AG04450 (cell line): ENCODE measurements at places on chromosomes 5 and 9. TPM values are rescaled to one million over a fixed set of nuclear protein-coding genes. Genes with fewer than 3 reads are reported as not detected.

Gene RNF208
- polyA plus RNA-seq, result 0.17 and 0.45 TPM in 2 replicates

Gene PCDHGA7
- 2.7 TPM in 2 replicates for polyA plus RNA-seq

Gene LVRN
- polyA plus RNA-seq, result 0.22 and 0.53 TPM in 2 replicates

Gene C5orf63
- 2.9 and 3.2 TPM in 2 replicates for polyA plus RNA-seq

Gene NCS1
- polyA plus RNA-seq, result 68.3 and 69.9 TPM in 2 replicates

Gene EPB41L4B
- polyA plus RNA-seq, result 1.0 and 1.5 TPM in 2 replicates

Gene LCN9
- not detected in 2 replicates for polyA plus RNA-seq

Gene IQGAP2
- 0.63 and 0.84 TPM in 2 replicates for polyA plus RNA-seq

DNA sequence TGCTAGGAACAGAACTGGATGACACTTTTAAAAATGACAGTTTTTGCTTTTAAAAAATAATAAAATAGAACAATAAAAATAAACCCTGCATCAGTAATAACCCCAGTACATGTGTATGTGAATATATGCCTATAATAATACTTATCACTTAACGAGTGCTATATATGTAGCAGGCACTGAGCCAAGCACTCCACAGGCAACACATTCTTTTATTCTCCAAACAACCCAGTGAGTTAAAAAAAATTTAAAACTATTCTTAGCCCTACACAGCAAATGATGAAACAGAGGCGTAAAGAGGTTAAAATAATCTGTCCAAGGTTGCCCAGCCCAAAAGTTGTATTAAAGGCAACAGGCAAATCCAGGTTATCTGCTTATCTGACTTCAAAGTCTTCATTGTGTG is 124.5 kb upstream of the SMIM23 start:
- DNase-seq, result no peak

DNA sequence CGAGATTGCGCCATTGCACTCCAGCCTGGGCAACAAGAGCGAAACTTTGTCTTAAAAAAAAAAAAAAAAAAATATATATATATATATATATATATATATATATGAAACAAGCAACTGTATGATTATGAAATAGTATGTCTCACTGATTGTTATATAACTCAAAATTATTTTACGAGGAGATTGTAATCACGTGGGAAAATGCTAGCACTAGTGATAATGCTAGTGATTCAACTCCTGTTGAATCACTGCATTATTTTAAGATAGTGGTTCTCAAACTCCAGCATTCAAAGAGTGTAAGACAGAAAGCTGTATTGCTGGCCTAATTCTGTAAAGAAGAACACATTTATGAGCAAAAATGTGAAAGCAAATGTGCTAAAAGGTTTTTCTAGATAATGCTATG is 12.4 kb upstream of the PTPN3 start:
- DNase-seq, result no peak

DNA sequence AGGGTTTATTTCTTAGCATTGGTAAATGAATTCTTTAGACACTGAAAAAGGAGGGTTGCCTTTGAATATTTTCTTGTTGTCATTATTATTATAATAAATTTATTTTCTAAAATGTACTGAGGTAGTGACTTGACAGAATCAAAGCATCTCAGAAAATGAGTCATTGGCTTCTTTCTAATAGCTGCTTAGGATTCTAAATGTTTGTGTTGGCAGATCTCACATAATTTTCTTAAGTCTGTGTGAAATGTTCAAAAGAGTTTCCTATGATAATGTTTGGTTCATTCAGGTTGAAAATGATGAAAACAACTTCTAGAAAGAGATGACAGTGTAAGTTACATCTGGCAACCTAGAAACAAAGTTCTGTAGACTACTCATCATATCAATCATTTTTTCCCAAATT is 69.7 kb downstream of the SH3GL2 start:
- no peak for DNase-seq

- no peak for DNase-seq
Observed at GRCh38 chr9:127875306-127875966, 2.0 kb downstream of the AK1 start.

DNA sequence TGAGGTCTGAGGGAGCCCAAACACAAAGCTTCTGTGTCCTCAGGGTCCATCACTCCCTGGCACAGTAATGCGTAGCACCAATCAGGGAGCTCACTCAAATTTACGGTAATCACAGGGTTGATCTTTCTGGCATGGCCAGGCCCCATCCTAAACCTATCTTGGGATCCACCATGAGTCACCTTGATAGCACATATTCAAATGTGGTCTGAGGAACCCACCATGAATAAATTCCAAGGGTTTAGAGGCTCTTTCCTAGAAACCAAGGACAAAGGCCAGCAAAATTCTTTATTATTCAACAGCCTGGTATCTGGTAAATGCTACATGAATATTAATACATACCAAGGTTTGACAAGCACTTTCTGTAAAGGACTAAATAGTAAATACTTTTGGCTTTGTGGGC is 254.5 kb downstream of the TLR4 start:
- DNase-seq, result no peak

GRCh38 chr9:119963258-119963797 is 594.1 kb upstream of the BRINP1 start:
- no peak for DNase-seq

DNA sequence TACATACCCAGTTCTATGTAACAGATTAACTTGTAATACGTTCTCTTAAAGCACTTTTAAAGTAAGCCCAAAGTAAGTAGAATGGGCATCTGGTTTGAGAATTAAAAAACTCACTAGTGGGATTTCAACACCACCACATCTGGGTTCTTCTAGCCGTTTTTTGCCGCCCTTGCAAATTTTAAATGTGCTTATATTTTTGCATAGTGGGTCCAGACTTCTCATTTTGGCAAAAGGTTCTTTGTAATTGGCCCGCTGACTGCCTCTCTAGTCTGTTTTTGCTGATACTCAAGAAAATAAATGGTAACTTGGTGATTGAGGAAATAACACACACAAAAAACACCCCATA is 582 bp upstream of the FBXO4 start:
- no peak for DNase-seq

DNA sequence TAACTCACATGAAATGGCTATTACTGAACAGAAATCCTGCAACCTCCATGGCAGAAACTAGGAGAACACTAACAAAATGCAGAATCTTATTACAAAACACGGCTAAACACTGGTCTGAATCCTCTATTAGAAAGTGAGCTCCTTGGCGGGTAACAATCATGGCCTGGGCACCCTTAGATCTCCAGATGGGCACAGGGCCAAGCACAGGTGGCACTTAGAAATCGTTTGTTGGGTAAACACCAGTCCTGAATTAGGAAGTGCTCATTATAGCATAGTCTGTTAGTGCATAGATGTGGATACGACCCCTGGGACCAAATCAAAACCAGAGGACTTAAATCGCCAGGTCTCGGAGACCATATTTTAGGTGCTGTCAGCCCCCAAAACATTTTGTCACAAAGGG is 14.4 kb downstream of the VDAC1 start:
- no peak for DNase-seq

DNA sequence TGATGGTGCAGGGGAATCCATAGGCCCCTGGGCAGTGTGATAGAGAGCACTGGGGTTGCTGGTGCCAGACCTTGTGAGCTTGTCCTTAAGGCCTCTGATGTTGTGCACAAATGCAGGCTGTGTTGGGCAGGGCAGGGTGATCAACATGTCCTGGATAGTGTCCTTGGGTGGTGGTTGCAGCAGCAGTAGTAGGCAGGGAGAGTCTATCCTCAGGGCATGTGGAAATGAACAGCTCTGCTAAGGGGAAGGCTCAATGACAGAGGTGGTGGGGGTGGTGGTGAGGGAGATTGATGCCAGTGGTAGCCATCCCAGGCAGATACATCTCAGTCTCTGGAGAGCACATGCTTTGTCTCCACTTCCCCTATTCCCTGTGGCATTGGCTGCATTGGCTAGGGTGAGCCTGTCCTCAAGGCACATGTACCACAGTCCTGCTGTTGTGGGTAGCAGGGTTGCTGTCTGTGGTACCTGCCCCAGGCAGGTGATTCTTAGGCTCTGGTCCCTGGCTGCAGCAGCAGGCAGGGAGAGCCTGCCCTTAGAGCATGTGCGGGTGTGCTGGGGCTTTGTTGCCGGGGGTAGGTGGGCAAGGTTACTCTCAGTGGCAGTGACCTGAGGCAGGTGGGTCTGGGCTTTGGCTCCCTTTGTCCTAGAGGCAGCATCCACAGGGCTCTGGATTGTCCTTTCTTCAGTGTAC is 111.1 kb downstream of the WDR70 start:
- DNase-seq, result no peak

- no peak for DNase-seq
Observed at GRCh38 chr5:73030531-73030930, 74.7 kb downstream of the FCHO2 start.

DNA sequence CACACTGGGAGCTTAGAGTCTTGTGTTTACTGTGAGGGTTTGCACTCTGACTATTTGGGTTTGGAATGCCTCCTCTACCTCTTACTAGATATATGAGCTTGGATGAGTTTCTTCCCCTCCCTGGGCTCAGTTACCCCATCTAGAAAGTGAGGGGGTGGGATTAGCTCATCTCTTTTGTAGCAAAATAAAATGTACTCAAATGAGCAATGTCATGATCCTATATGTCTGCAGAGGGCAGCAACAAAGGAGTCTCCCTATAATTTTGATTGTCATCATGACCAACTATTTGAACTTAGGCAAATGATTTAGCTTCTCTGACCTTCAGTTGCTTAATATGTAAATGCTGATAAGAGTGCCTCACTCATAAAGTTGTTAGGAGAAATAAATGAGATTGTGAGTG is 109.0 kb downstream of the DPYSL3 start:
- no peak for DNase-seq

- no peak for DNase-seq
Observed at GRCh38 chr9:91382298-91382697, 20.6 kb upstream of the AUH start.

DNA sequence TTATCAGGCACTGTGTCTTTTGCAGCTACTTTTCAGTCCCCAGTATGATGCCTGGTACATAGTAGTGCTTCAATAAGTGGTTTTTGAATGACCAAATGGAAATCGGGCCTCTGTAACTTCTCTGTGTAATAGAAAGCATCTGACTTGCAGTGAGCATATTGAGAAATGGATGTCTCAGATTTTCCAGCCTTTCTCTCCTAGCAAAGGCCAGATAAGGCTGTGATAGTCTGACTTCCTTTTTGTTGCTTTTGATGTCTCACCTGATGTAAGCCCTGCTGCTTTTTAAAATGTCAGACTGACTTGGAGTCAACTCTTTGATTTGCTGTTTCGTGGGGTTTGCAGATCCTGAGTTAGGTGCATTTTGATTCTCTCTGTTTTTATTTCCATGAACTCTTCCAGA is 590.0 kb upstream of the ZNF608 start:
- no peak for DNase-seq

GRCh38 chr5:856531-857425 is 6.0 kb upstream of the ZDHHC11 start:
- no peak for DNase-seq

- DNase-seq, result no peak
Observed at GRCh38 chr9:94079236-94079635, 5.0 kb upstream of the PTPDC1 start.

DNA sequence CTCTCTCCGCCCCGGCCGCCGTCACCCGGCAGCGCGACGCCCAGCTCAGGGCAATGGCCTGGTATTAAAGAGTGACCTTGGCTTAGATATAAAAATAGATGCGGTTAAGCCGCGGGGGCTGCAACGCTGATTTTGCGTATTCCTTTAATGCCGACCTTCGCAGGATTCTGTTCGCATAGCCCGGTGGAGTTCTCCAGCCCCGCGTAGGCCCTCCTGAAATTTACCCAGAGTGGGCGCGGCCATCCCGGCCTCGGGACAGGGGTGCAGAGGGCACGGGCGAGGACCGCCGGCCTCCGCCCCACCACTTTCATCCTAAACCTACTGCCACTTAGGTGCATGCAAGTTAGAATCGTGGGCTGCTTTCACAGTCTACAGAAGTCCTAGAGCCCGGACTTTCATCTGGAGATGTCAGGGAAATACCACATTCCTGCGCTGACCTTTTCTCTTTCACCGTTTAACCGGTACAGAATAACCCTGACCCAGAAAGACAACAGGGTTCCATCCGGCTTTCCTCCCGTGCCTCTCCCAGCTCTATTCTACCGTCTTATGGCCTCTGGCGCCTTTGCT is 492 bp upstream of the FAM169A start:
- DNase-seq, result no peak

DNA sequence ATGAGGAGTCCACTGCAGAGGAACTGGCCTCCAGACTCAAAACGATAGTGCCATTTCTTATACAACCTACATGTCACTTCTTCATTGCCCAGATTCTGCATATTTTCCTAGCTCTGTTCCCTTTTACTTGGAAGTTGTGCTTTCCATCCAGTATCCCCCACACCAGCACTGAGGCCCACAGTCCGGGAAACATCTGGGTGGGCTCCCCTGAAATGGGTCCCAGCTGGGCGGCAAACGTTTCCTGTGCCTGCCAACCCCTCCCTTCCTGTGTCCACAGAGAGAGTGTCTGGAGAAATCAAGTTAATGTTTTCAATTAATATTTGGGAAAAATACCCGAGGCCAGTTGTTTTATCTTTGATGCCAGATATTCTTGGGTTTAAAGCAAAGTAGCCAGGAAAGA is 111.8 kb downstream of the COL23A1 start:
- no peak for DNase-seq

- no peak for DNase-seq
Observed at GRCh38 chr5:1212881-1213280, 11.5 kb downstream of the SLC6A19 start.

DNA sequence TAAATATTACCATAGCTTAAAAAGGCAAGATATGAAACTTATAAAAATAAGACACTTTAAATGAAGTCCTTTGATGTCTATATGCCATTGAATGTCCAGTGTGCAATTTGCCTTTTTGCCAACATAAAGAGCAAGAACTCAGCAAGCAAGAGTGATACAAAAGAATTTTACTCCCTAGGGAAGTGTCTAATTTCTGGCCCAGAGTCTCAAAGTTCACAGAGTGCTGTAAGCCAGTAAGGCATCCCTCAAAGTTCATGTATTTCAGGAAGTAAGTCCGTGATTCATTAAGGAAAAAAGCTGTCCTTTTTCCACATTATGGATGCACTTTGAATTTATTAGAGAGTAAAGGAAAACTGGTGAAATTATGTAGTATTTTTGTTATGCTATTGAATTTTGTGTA is 185.2 kb downstream of the CCDC171 start:
- no peak for DNase-seq

DNA sequence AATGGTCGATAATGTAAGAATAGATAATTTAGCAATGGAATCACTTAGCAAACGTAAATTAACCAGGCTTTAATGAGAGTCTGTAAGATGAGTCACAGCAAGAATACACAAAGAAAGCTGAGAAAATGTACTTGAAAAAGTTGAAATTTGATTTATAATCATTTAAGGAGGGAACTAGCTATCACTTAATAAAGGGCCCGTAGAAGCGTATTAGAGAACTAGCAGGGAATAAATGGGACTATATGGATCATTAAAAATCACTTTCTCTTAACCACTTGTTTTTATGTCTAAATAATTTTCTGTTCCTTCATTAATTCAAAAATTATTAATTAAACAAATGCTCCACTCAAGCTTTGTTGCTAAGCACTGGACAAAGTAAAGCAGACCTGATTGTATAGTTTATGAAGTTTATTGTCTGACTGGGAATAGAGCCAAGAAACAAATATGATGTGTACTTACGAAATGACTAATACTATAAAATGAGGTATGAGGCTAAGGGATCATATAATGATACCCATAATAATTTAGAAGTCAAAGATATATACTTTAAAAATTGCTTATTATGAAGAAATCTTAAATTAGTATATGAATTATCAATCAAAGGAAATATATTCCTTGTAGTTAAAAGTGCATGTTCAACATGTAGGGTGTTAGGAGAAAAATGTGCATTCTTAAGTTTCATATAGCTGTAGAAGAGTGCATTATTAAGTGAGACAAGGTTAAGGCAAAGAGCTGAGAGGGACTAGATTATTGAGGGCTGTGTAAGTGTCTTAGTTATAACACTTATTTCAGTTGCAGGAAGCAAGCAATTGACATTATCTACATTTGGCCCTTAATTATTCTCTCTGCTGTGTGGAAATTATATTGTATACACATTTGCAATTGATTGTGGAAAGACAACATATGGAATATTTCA is 196.8 kb downstream of the PRDM9 start:
- no peak for DNase-seq
